ENCODE measurements at places on chromosomes 3 and 15.

GRCh38 chr15:75223688-75224087 lies 22.0 kb downstream of the C15orf39 start:
- no peak for DNase-seq

DNA sequence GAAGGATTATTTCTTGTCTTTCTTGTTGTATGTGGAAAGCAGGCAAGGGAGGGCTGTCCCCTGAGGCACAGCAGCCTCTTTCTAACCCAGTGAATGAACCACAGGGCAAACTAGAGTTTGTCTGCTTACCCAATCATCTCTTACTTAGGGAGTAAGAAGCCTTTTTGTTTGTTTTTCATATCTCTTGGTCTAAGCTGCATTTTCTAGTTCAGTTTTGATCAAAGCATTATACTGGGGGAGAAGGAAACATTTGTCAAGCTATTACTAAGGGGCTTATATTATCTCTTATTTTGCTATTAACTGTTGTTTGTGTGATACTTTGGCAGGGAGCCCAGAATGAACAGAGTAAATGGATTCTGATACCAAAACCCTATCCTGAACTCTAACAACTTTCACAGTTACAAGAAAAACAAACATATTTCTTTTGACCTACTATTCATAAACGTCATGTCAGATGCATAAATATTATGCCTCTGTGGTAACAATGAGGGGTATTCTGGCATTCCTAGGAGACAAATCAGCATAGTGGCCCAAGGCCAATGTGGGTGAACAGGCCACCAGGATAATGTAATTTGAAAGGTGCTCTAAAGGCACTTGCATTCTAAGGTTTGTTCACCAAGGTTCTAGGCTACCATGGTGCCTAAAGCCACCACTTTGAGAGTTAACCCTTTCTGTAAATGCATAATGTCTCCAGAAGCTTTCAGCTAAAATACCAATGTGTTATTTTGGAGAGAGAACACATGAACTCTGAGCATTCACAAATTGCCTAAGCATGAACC lies 271.6 kb upstream of the ZPLD1 start:
- no peak for DNase-seq

DNA sequence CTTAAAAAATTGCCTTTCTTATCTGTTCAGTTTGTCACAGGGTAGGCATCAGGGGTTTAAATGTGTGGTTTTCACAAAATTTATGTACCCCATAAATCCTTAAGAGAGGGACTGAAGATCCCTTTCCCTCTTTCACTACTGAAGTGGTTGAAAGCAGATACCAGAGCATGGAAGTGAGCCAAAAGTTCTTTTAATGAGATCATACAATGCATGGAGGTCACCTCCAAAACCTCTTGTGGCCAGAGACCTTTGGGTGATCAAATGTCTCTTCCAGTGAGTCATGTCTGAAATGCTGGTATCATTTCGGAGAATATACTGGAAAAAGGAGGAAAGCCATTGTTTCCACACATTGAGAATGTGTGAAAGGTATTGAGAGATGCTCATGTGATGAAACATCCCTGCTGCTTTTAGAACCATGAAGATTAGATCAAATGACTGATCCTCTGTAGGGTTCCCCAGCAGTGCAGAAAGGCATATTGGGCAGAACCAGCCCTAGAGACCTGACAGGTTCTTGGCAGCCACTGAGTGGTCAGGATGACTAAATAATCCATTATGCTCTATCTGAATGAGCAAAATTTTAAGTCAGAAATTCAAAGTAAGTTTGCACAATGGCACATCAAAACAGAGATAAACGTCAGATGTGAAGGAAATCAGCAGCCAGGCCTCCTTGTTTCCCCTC lies 165.8 kb upstream of the SLC2A2 start:
- DNase-seq, result no peak

DNA sequence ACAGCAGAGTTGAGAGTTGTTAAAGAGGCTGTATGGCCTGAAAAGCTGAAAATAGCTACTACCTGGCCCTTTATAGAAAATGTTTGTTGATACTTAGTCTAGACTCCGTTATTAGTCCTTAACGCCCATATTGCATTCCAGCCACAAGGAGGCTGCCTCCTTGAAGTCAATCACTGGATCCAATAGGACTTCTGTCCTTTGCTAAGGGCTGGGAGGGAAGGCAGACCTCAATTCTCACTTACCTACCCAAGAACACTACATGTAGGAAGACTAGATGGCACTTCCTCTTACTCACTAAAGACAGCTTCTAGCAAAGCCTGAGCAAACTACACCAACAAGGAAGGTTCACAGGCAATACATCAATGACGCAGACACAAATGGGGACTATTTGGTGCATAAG lies 139.5 kb upstream of the HACD2 start:
- DNase-seq, result no peak

DNA sequence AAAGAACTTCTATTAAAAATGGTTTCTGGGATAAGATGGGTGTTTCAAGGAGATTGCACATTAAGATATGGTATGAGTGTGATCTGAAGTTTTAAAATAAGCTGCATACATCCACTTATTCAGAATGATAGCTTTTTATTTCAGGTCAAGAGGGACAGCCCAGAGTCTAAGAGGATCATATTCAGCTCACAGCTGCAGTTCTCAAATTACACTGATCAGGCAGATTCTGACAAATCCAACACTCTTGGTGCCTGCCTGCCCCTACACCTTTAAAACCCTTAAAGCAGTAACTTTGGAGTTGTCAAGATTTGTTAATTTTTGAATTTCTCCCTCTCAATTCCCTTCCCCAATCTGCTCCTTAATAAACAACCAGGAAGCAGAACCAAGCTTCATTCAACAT lies 9.1 kb upstream of the TMEM87A start:
- peak; percentile 40 for DNase-seq

DNA sequence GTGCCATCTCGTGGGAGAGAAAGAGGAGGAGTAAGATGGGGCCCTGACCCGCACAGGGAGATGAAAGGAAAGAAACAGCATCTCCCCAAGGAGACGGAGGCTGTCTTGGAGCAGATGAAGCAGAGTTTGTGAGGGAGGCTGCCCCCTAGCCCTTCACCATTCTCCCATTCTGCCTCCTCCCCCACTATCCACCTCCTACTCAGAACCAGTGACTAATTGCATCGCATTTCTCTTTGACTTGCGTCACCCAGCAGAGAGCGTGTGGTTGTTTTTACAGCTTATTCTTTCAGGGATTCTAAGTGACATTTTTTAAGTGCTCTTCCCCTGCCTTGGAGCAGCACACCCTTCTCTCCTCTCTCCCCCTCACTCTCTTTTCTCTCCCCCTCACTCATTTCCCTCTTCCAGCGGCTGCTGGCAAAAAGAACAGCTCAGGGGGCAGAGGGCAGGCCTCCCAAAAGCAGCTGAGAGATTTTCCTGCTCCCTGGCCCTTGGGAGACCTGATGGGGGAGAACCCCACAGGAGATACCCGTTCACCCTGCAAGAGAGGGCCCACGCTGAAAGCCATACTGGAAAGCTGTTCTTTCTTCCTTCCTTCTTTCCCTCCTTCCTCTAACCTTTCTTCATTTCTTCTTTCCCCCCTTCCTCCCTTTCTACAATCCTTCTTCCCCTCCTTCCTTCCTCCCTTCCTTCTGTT lies 91.8 kb downstream of the MRPL46 start:
- no peak for DNase-seq

DNA sequence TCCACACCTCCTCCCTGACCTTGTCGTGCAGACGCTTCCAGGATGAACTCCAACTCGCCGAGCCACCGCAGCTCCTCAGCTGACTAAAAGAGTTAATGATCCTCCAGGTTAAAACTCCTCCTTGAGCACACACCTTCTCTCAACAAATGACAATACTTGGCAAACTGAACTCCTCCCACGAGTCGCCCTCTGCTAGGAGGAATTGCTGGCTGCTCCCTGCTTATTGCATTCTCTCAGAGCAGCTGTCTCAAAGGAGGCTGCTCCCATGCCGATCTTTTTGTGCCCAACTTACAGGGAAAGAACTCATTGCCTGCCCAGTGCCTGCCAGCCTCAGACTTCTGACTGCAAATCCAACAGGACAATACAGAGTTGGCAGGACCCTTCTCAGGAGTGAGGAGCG lies at the start of gene ATP13A4:
TSS of gene ATP13A4 (minus strand) at position 85 of the 400 bp plus-strand sequence. CDS start 96 bp downstream, outside the sequence.
- DNase-seq, result no peak

DNA sequence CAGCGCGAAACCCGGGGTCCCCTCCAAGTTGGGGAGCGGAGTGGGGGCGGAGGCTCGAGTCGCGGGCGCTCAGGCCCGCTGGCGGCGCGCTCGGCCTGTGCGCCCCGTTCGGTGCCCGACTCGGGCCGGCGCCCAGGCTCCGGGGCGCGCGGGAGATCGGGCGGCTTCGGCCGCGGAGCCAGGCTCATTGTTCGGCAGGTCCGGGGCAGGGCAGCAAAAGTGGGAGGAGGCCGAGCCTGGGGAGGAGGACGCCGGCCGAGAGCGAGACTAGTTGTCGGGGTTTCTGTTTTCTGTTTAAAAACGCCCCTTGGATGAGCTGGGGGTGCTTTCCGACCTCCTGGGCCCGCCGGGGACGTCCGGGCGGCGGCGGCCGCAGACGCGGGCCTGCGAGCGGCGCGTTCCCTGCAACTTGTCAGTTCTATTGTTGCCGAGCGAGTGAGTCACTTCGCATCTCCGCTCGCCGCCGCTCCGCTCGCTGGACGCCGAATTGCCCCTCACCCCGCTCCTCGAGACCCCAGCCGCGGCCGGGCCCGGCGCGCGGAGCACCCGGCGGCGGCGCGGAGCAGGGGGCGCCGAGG lies 676 bp downstream of the TCF12 start:
- peak; percentile 26 for DNase-seq

DNA sequence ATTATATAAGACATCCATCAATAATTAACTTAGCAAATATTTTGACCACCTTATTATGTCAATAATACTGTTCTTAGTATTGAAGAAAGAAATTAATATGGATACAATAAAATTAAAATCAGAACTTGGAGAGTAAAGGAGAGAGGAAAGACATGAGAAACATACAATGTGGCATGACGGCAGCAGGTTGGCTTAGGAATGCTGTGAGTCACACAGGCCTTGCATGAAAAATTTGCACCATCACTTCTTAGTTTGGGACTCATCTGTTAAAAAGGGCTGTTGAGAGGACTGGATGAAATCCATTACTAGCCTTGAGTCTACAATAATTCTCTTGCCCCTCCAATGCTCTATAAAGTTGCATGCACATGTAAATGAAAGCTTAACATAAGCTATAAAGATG lies 880.8 kb downstream of the ROBO1 start:
- no peak for DNase-seq

- no peak for DNase-seq
Measured at GRCh38 chr3:81470524-81471278, 290.7 kb downstream of the GBE1 start.

- no peak for DNase-seq
Measured at GRCh38 chr3:186172353-186172752, 63.5 kb upstream of the ETV5 start.

DNA sequence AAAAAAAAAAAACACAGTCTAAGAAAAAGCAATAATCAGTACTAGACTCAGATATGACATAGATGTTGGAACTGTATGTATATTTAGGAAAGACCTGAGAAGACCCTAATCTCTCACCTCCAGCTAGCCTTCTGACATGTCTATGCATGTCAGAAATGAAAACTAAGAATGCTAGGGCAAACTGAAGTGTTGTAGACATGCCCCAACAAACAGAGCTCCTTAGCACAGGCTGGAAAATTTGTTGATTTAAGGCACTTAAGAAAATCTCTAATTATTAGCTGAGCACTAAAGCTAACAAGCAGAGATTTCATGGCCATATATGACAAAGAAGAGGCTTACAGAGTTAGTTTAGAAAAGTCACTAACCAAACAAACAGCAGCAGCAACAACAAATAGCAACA lies 45.5 kb upstream of the PRSS50 start:
- DNase-seq, result no peak

DNA sequence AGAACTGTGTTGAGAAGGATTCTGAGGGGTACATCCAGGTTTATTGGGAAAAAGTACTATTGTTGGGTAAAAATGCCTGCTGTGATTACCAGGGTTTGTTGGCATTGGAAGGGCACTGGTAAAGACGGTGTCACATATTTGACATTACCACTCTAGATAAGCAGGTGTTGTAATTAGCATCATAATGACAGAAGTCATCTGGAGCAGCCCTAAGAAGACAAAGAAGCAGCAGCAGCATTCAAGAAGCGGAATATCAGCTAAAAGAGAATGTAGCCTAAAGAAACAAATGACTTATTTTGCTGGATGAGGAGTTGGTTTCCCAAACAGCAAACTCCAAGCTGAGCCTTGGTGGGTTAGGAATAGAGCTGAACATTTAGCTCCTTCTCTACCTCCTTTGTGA lies 30.5 kb upstream of the ZFAND6 start:
- DNase-seq, result no peak

DNA sequence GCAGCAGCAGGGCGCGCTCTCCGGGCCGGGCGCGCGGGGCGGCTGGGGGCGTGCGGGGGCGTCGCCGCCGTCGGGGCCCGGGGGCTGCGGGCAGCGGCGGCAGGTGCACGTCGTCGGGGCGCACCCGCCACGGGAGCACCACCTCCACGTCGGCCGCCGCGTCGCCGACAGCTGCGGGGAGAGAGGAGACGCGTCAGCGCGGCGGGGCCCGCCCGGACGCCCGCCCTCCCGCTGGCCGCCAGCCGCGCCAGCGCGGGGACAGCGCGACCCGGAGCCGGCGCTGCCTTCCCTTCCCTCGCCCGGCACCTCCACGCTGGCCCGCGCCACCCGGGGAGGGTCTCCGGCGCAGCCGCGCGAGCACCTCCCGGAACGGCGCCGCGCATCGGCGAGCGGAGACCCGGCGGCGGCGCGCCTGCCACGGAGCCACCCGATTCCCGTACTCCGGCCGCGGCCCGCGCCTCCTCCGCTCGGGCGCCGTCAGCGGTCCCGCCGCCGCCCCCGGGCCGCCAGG lies 481 bp downstream of the ADAMTS17 start:
- no peak for DNase-seq

DNA sequence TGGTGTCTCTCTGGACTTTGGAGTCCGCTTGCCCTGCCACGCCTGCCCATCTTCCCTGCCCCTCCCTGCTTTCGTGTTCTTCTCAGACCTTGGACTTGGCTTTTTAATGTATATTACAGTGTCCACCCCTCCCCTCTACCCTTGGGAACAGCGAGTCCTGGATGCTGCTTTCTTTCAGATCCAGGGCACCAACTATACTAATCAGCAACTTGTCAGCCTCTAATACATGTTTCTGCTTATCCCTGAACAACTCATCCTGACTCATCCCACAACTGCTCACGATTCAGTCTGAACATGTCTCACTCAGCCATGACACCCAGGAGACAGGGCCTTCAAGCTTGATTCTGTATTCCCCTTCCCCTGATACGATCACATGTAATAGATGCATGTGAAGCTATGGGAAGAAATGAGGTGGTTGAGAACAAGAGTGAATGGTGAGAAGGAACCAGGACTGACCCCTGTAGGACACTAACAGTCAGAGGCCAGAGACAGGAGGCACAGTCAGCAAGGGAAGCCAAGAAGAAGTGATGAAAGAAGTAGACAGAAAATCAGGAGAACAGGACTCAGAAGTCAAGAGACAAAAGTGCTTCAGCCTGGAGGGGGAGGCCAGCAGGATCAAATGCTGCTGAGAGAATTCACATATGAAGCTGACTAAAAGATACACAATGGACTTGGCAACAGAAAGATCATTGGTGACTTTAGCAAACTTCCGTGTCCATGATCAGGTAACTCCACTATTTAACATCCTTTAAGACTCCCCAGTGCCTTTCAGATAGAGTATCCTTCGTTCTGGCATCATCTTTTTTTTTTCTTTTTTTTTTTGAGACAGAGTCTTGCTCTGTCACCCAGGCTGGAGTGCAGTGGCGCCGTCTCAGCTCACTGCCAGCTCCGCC lies 35.4 kb downstream of the BCL2L10 start:
- DNase-seq, result no peak

GRCh38 chr3:177337541-177338331 lies 140.5 kb upstream of the TBL1XR1 start:
- no peak for DNase-seq

Data from NCI-H510A treated with DMSO at 0.1 percent for 48 hours (cell line).